ENCODE measurements at places on chromosomes 6 and 20.

DNA sequence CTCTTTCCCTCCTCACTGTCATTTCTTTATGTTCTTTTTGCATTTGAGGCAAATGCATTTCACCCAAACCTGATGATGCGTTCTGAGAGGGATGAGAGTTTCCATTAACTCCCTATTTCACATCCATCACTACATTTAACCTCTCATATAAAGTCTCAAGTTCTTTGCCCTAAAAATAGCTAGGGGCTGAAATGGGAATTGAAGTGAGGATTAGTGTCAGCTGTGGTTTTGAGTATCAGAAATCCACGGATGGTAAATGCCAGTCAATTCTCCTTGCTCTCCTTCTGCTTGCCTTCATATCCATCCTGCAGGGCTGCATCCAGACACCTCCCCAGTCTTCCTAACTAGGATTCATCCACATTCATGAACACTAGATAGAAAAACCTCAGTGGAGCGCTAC is 10.0 kb upstream of the DTNBP1 start:
- no peak for DNase-seq

DNA sequence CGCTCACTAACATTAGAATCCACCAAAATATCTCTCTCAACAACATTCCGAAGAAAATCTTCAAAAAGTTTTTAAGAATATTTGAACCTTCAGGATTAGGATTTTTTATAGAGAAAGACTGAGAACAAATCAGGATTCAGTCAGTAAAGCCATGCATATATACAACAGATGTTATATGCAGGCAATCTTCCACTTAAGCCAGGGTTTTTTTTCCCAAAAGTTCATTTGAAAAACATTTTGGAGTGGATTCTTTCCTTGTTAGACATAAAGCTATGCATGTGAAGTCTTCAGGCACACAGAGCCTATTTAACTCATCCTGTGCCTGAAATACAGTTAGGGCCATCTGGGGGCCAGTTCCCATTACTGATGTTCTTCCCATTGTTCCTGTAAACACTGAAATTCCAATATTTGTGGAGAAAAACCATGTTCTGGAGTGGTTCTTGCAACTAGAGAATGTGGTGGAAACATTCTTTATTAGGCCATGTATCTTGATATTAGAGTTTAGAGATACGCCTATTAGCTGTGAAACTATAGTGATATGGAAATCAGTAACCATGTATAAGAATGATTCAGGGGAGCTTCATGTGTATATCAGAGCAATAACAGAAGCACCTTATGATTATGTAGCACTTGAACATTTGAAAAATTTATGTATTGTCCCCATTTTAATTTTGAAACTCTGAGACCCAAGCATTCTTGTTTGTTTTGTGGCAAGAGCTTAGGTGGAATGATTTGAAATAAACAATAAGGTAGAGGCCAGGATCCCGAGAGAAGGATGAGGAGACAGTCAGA is 61.7 kb downstream of the PLEKHG1 start:
- no peak for DNase-seq

- DNase-seq, result no peak
Observed at GRCh38 chr6:143586557-143586956, 75.0 kb upstream of the FUCA2 start.

DNA sequence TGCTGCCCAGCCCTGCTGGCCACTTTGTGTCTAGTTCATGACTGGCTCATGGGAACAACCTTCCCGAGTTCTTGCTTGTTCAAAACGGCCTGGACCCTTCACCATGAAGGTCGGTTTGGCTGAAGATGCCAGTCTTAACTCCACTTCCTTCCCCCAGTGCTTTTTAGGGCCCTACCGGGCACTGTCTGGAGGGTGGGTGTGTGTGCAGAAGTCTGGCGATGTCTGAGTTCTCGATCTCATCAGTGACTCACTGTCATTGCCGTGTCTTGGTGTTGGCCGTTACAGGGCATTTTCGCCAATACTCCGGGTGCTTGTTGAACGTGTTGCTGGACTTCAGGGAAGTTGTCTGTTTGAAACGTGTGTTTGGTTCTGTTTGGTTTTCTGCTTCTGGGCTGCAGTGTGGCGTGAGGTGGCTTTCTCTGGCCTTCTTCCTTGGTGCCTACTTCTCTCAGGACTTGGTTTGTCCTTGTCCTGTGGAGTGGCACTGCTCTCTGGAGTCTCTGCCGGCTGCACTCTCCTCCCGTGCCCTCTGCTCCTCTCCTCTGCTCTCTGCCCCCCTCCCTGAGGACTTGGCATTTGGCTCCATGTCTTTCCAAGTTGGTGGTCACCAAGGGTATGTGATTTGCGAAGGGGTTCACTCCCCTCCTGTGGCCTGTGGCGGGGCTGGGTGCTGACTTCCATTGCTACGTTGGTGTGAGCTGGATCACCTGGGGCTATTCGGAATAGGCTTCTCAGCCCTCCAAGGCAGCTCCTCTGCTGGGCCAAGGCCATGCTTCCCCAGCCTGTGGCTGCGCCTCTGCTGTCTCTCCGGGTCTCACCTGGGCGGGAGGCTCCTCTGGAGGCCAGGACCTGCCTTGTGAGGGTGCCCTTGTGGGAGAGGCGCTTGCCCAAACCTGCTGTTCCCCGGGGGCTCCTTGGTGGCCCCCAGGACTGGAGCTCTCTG is 38.2 kb downstream of the PYGB start:
- peak; percentile 6 for DNase-seq

GRCh38 chr6:107116328-107116892 is 1.1 kb upstream of the BEND3 start:
- DNase-seq, result peak; percentile 64

GRCh38 chr6:119800526-119800925 is 451.0 kb upstream of the MAN1A1 start:
- DNase-seq, result no peak

DNA sequence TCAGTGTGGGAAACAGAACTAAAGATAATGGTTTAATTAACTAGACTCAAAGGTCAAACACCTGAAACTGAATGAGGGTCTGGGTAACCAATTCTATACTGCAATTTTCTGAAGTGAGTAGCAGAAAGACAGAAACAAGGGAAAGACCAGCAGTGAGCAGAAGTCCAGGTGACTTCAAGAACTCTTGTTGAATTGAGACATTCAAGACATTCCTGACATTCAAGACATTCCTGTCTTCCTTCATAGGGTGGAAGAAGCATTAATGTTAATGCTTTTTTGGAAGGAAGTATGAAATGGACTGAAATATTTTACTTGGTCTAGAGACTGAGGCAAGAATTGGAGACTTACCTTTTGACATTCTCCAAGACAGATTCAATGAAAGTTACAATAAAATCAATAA is 529.9 kb upstream of the MMS22L start:
- DNase-seq, result no peak

DNA sequence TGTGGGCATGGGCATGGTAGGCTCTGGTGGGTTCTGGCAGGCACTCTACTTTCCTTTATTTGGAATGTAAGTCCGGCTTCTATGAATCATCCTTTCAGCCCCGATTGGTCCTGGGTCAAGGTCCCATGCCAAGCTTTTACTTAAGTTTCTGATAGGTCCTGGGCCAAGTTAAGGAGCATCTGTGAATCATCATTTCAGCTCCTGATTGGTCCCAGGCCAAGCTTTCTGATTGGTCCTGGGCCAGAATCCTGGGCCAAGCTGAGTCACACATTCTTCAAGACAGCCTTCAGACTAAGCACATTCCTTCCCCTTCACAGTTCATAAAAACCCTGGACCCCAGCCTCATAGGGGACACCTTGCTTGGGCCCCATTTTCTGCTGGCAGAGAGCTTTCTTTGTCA is 231.0 kb upstream of the EYS start:
- DNase-seq, result no peak

- DNase-seq, result no peak
Observed at GRCh38 chr6:37518116-37518515, 18.4 kb upstream of the CCDC167 start.

All from T-helper 2 cell (primary cell).